ENCODE measurements at places on chromosomes 4 and X.
A peak's percentile ranks its signal among the peaks of the same experiment; 100 is the strongest.

DNA sequence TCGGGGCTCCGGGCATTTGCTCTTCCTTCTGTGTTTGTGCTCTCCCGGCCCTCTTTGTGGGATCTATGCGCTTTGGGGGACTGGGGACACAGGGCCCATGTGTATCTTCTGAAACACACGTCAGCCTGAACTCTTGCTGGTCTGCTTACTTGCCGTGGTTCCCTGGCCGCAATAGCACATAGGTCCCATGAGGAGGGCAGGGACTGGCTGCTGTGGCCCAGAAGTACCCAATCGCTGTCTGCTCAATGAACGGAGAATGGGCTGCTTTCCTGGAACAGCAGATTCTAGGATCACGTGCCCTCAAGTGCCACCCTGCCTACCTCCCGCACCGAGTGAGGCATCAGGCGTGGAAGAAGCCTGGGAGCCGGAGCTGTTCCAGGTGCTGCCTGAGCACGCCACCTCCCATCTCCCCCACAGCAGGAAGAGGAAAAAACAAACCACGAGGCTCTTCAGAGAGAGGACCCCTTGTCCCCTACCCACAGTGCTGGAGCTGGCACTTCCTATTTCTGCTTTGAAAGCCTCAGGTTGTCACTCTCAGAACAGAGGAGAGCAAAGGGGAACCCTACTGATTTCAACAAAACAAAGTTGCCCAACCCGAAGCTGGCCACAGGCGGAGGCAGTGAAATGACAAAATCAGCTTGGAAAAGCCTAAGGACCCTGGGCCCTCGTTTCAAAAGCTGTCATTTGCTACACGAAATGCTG, 3.8 kb downstream of the G6PD start:
- no peak for DNase-seq

DNA sequence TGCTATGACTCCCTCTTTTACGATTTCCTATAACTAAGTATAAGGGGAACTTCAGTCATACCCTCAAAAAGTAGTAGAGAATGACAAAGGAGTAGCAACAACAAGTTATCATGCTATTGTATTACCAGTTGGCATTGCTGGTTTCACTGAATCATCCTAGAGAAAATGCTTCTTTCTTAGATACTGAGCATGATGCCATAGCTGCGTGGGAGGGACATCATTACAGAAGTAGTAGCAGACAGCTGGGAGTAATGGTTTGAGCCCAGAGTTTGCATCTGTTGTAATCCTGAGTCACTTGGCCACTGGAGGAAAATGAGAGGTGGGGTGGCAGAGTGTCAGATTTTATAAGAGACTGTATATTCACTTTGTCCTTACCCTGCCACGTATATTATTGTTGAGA, 38.6 kb downstream of the MTMR1 start:
- DNase-seq: no peak

DNA sequence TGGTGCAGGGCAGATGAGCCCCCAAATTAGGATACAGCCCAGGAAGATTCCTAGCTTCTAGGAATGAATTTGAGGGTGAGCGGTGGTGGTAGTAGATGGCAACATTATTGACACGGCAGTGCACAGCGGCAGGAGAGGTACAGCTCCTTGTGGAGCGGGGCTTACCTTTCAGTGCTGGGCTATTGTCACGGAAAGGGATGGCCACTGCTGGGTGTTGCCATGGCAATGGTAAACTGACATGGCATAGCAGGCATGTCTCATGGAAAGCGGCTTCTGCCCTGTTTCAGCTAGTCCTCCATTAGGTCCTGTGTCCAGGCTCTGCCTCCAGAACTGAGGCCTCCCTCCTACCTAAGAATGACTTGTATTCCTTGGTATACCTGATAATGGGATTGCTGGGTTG, 81.8 kb upstream of the WDR1 start:
- no peak for DNase-seq

- DNase-seq: no peak
Measured at GRCh38 chrX:139187738-139188137, 342.8 kb upstream of the F9 start.

- DNase-seq: no peak
Measured at GRCh38 chrX:44183329-44183728, 160.1 kb downstream of the EFHC2 start.

GRCh38 chrX:85375333-85375738, 4.1 kb downstream of the POF1B start:
- no peak for DNase-seq

- peak; percentile 7 for DNase-seq
Measured at GRCh38 chrX:40952855-40953254, 132.4 kb upstream of the USP9X start.

DNA sequence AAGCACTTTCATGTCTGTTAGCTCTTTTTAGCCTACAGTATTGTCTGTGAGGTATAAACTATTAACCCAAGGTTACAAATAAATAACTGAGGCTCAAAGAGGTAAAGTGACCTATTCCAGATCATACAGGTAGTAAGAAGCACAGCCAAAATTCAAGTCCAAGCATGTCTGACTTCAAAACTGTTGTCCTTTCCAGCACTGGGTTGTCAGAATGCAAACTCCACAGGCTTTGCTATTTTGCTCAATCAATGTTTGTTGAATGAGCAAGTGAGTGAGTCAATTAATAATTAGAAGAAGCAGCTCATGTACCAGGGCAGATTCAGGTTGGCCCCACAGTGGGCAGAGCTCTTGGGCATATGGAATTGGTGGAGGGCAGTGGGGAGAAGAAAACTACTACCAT, 134.1 kb upstream of the ARHGEF9 start:
- DNase-seq: no peak

GRCh38 chr4:139530833-139531427, 25.1 kb downstream of the SETD7 start:
- peak; percentile 72 for DNase-seq

GRCh38 chr4:15109600-15109999, 107.3 kb downstream of the CPEB2 start:
- no peak for DNase-seq

DNA sequence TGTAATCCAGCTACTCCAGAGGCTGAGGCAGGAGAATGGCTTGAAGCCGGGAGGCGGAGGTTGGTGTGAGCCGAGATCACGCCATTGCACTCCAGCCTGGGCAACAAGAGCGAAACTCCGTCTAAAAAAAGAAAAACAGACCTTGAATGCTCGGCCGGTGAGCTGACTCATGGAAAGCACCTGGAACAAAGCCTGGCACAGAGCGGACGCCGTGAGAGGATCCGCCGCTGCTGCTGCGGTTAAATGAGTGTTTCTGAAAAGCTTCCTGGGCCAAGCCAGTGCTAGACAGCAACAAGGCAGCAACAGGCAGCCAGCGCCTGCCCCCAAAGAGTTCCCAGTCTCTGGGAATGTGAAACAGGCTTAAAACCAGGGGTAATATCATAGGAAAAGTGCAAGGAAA, 186.4 kb downstream of the AFAP1 start:
- no peak for DNase-seq

- no peak for DNase-seq
Measured at GRCh38 chr4:38666766-38667084, 2.7 kb downstream of the KLF3 start.

DNA sequence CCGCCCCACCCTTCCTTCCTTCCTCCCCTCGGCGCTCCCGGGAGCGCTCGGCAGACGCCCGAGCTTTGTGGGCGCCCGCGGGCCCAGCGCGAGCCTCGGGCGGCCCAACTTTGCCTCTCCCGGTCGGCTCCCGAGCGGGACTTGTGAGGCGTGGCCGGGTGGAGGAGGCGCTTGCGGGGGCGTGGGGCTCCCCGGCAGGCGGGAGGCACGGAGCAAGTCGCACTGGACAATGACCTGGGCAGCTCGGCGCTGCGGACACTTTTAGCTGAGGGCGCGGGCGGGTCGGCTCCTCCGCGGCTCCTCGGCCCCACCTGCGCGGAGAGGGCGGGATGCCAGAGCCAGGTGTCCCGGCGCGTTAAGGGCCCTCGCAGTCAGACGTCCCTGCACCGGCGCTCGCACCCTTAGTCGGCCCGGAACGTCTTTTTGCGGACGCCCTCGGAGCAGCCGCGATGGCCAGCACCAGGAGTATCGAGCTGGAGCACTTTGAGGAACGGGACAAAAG, 385 bp downstream of the DCLK2 start:
- DNase-seq: no peak

DNA sequence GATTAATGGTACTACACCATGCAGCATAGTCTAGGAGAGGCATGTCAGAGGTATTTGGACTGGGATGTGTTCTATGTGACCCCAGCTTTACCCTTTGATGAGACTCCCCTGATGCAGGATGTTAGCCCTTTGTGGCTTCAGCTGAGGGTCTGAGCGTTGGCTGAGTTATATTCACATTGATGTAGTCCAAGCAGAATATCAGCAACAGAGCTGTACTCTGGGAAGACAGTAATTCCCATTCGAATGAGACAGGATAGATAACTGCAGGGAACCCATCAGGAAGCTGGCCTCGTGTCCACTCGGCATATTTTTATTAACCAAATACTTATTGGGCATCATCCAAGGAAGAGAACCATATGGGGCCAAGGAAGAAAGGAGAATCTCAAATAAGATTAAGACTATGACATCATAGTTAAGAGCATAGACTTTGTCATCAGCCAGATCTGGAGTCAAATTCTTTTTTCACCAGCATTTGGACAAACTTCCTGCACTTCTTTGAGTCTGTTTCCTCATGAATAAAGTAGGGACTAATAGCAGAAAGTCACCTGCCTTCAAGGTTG, 198.1 kb downstream of the SOWAHB start:
- DNase-seq: no peak

GRCh38 chrX:16567681-16568080, 82.3 kb upstream of the S100G start:
- no peak for DNase-seq

DNA sequence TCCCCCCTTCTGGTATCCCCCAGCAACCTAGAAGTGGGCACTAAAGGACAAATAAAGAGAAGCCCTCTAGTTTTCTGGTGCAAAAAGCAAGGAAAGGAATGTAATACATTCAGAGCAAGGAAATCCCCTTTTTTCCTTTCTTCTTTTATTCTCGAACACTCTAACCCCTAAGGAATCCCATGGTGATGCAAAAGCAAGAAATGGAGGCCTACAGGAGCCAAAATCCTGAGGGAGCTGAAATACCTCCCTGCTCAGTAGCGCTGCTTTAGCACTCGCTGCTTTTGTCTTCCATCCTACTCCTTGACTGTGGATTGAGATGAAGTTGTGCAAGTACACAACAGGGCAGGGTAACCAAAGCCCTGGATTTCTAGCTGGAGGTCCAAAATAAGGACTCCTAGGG, 251.0 kb downstream of the PRDM5 start:
- no peak for DNase-seq

- DNase-seq: no peak
Measured at GRCh38 chr4:156537286-156537685, 434.3 kb downstream of the PDGFC start.

DNA sequence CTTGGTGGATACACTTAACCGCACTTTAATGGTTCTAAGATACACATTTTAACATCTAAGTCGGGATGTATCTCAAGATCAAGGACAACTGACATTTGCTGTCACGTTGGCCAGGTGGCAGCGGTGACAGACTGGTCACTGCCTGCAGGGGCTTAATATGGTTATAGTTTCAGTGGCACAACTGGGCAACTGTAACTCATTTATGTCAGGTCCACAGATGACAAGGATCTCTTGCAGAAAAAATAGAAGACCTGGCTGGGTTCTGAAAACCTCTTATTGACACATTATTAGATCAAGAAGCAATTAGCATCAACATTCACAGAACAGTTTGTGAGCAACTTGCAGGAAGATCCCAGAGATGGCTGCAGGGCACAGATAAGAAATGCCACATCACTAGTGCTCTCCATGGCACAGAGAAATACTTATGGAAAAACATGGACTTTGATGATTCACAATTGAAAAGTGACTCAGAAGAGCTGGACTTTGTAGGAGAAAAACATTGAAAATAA, 99.6 kb upstream of the SORBS2 start:
- no peak for DNase-seq

GRCh38 chr4:99687120-99687519, 29.5 kb upstream of the C4orf54 start:
- no peak for DNase-seq

All from CD4-positive, alpha-beta T cell treated with Interleukin-17A for 4 hours (primary cell).